ENCODE measurements at places on chromosomes 4 and X.

DNA sequence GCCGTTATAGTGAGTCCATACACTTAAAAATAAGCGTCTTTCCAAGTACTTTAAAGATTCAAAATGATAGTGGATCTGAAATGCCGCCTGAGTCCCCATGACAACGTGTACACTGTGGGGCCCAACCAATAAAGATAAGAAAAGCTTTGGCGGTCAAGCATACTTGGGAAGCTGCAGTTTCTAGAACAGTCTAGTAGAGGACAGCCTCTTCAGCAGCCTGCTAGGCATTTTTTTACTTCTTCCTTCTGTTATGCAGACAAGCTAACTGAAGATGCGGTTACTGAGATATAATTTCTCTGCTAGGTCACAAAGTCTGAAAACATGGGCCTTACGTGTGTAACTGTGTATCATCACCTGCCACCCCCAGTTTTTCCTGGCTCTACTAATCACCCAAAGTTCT lies 402 bp upstream of the UPRT start:
- DNase-seq, result no peak

GRCh38 chrX:11464380-11464779 lies 171.2 kb downstream of the AMELX start:
- no peak for DNase-seq

- no peak for DNase-seq
Observed at GRCh38 chr4:103052779-103053178, 23.8 kb downstream of the SLC9B2 start.

- no peak for DNase-seq
Observed at GRCh38 chrX:134416087-134416486, 43.9 kb upstream of the HPRT1 start.

DNA sequence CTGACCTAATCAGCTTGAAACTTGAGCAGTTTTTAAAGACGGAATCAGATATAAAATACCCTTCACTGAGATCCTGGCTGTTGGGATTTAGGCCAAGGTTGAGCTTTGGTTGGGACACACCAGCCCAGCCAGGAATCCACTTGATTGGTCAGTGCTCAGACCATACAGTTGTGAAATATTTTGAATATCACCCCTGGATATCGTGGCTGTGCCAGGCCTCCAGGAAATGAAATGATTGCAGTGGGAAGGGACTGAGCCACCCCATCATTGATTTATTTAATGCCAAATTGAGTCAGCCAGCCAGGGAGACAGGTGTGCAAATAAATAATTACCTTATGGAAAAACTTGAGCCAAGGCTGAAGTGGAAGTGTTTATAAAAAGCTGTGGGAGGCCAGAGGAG lies 128.4 kb upstream of the SCML1 start:
- DNase-seq, result no peak

GRCh38 chrX:105515561-105515960 lies 295.1 kb upstream of the TEX13A start:
- no peak for DNase-seq

- DNase-seq, result no peak
Observed at GRCh38 chrX:30997411-30997810, 74.4 kb downstream of the FTHL17 start.

DNA sequence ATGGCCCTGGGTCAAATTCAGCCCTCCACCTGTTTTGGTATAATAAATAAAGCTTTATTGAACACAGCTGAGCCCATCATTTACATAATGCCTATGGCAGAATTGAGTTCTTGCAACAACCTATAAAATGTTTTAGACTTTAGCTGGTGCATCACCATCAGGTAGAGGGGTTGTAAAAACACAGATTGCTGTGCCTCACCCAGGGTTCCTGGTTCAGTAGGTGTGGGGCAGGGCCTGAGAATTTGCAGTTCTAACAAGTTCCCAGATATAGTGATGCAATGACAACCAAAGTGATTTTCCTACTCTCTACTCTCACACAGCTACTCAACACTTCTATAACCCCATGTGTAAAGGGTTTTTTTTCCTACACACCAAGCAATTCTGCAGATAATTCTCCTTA lies 120.0 kb upstream of the EGFL6 start:
- DNase-seq, result no peak

- no peak for DNase-seq
Observed at GRCh38 chrX:46758163-46758955, 559 bp downstream of the SLC9A7 start.

DNA sequence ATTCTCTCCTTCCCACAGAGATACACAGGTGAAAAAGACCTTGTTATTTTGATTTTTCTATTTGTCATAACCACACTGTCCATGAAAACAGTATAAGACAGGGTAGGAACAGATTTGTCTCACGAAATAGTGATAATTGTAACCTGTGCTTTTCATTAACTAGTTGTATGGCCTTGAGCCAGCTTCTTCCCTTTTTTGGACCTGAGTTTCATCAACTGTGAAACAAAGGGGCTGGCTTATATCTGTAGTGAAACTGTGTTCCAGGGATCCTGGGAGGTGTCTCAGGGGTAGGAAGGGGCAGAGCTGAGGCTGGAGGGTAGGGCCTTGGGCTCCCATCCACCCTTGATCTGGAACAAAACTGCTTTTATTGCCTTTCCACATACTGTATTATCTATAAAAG lies 50.9 kb downstream of the MED28 start:
- DNase-seq, result no peak

DNA sequence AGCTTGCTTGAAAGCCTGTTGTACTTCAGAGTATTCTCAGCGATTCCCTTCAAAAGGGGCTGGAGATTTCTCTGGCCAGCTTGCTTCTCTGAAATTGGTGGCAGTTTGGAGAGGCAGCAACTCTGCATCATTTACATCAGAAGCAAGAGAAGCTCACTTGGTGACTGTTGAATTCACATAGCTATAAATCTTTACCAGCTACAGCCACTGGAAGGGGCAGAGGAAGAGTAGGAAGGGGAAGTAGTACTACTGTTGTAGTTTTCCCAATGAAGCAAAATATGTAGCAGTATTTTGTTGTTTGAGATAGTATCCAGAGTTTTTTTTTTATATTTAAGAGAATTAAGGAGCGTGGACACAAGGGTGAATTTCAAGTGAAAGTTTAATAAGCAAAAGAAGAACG lies 2.8 kb downstream of the TENT5D start:
- no peak for DNase-seq

DNA sequence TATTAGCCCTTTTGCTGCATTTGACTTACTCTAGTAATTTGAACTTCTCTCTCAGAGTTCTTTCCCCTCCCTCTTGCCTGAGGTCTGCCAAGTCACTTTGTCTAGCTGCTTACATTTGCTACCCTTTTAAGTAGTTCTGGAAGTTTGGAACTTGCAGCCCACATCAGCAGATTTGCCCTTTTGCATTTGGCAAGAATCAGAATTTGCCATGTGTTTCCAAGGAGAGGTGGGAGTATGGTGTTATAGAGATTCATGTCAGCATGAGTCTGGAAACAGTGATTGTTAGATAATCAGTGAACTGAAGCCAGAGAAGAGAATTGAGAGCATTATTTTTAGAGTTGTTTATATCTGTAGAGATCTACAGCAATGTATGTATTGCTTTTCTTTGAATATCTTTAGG lies 52.1 kb downstream of the KLHL34 start:
- no peak for DNase-seq

DNA sequence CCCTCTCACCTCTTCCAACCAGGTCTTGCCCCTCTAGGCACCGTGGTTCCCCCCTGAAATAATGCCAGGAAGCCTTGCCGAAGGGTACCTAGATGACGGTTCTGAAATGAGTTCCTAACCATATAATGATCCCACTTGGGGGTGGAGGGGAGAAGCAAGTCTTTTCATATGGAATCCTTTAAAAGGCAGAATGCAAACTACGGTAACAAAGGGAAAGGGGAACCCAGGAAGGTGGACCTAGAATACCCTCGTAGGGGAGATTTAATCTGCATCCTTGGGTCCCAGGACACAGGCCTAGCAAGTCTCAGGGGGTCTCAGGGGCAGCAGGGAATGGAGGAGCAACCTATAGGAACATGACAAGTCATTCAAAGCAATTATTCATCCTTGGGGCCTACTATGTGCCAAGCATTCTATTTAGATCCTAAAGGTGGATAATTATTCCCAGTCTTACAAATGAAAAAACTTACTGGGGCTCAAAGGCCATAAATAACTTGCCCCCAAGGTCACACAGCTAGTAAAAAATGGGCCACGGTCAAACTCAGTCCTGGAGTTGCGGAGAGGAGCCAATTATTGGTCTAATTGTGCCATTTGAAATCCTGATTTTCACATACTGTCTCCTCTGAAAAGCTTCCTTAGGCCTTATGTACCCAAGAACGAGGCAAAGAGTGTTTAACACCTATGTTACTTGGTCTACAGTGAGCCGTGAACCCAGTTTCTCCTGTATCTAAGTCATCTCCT lies 8.8 kb downstream of the BCOR start:
- DNase-seq, result no peak

DNA sequence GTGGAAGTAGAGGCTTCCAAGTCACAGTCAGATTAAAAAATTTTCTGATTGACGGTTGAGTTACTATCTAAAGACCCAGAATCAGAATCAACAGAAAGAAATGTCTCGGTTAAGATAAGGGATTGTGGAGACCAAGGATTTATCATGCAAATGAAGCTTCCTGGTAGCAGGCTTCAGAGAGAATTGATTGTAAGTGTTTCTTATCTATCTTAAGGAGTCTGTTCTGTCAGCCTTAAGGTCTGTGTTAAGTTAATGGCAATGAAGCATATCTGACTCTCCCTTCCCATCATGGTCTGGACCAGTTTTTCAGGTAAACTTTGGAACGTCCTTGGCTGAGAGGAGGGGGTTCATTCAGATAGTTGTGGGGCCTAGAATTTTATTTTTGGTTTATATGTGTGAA lies 780.2 kb downstream of the FAM133A start:
- no peak for DNase-seq

GRCh38 chrX:14916017-14916674 lies 42.9 kb downstream of the MOSPD2 start:
- DNase-seq, result no peak

- DNase-seq, result no peak
Observed at GRCh38 chr4:56505269-56506130, at the start of gene ARL9. TSS of gene ARL9 (plus strand) at chr4:56505791. CDS start at chr4:56505863, 72 bp downstream.

DNA sequence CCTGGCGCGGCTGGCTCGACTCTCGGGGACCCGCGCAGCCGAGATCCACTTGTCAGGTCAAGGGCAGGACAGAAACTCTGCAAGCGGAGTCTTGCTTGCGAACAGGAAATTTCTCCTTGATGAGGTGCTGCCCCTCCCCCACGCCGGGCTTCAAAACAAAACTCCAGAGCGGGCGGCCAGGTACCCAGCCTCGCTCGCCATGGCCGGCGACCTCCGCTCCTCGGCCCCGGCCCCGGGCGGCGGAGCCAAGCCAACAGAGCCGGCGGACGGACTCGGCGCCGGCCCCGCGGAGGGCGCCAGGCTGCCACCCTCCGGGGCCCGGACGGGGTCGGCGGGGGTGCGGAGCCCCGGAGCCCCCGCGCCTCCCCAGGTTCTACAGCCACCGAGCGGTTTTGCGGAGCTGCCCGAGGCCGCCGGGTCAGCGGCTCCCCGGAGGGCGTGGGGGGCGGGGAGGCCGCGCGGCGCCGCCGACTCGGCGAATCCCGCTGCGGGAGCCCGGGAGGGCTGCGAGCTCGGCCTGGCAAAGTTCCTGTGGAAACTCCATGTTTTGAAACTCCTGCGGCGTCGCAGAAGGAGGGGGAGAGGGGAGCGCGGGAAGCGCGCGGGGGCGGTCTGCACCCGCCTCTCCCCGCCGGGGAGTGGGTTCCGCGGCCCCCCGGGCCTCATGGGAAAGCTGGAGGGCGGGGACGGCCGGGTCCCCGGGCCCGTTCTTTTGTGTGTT lies 11.7 kb upstream of the BCOR start:
- no peak for DNase-seq

DNA sequence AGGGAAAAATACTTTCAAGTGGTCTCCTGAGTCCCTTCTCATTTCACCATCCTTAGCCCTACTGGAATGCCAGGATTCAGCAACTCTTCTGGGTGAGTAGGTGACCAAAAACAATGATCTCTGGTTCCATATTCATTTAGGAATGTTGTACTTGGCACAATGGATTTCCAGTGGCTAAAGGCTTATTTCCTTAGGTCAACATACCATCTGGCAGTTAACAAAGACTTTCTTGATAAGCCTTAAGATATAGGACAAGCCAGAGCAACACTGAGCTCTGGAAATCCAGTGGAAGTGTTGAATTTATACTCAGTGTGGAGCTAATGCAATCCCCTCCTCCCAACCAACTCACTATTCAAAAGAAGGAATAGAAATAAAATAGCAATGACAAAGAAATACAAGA lies 139.4 kb upstream of the EMCN start:
- DNase-seq, result peak; percentile 89

DNA sequence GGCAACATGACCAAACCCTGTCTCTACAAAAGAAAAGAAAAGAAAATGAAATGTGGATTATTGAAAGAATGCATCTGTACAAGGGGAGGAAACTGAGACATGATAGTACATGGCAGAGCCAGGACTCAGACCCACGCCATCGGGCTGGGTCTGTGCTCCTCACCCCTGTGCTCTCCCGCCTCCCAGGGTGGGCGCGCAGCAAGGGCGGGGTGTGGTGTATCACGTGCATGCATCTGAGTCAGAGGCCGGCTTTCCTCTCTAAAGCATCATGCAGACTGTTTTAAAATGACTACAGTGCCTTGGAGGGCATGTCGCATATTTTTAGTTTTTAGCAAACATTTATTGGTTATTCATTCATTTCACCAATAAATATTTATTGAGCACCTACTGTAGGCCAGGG lies 47.8 kb downstream of the HTT-AS start:
- DNase-seq, result no peak

DNA sequence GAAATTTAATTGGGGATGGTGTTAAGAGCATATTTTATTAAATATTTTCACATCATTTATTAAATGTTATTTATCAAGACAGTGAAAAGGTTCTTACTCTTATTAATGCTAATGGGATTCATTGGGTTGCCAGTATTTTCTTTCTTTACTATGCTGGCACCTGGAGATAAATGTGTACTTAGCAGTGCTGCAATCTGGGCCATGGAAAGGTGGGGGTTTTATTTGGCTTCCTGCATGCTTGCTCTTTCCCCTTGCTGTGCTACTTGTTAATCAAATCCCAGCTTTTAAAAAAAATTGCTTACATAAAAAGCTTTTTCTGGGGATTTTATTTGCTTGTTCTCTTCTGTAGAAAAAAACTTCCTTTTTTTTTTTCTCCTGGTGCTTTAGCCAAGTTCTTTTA lies 48.3 kb downstream of the ZAR1 start:
- no peak for DNase-seq

Data from glomerular endothelial cell (primary cell).